Hepatic stellate cell (primary cell): ENCODE measurements at places on chromosomes 7 and 10.

GRCh38 chr10:85547460-85548023 lies 819.1 kb downstream of the GRID1 start:
- DNase-seq: no peak

DNA sequence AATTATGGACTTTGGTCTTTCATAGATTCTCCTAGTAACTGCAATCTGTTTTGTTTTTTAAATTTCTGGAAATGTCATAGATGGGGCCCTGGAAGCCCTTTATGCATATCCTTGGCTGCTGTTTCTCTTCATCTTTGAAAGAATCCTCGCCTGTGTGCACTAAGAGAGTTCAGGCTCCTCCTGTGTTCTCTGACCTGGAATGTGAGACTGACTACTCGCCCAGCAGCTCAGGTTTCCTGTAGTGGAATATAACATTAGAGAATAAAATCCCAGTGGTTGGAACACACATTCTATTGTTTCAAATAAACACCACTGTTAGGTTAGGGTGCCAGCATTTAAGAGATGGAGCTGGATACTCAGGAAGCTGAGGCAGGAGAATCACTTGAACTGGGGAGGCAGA lies 56.3 kb downstream of the WDFY4 start:
- no peak for DNase-seq

DNA sequence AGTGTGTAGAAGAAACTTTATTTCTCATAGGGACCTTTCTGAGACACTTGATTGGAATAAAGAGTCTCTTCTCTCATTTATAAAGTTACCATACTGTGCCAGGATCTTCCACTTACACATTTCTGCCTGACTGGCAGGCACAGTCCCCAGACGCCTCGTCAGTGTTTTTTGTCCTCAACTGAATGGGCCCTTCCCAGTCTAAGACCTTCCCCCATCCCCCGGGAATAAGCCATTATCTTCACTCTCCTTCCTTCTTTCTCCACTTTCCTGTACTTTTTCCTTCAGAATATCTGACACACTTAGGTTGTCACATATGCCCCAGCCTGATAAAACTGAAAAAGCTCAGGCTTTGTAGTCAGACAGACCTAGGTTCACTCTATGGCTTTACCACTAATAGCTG lies 35.3 kb upstream of the KCNIP2 start:
- DNase-seq: no peak

- no peak for DNase-seq
These were observed 79.9 kb downstream of the PRKAG2 start for GRCh38 chr7:151796871-151797537.

DNA sequence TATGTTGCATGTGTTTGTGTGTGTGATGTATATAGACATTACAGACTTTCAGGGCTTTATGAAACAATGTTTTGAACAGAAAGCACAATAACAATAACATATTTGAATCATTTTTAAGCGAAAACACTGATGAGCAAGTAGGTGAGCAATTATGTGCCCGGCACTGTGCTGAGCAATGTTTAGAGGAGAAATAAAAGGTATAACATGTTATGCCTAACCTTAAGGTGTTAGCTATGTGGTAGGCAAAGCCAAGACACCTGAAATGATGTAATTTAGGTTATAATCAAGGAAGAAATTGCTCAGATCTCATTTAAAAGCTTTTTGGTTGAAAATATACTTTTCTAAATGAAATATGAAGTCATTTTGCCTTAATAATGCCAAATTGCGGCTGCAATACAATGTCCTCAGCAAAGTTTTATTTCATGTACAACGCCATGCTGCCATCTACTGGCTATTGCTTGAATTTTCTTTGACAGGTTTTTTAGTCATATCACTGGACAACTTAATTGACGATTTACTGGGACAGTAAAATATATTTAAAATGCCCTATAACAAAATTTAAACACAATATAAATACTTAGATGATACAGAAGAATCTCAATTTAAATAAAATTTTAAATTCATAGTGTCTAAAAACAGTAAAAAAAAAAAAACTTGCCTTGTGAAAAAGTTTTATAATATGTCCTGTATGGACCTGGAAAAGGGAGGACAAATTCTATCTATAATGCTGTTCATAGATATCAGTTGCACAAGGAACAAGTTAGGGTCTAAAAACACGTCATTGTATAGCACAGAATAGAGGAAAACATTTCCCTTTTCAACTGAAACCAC lies 131.1 kb upstream of the CDK1 start:
- DNase-seq: no peak

- DNase-seq: no peak
These were observed 110.0 kb upstream of the GLCCI1 start for GRCh38 chr7:7858559-7858958.

- no peak for DNase-seq
These were observed 131.7 kb upstream of the EEPD1 start for GRCh38 chr7:36021367-36021766.

DNA sequence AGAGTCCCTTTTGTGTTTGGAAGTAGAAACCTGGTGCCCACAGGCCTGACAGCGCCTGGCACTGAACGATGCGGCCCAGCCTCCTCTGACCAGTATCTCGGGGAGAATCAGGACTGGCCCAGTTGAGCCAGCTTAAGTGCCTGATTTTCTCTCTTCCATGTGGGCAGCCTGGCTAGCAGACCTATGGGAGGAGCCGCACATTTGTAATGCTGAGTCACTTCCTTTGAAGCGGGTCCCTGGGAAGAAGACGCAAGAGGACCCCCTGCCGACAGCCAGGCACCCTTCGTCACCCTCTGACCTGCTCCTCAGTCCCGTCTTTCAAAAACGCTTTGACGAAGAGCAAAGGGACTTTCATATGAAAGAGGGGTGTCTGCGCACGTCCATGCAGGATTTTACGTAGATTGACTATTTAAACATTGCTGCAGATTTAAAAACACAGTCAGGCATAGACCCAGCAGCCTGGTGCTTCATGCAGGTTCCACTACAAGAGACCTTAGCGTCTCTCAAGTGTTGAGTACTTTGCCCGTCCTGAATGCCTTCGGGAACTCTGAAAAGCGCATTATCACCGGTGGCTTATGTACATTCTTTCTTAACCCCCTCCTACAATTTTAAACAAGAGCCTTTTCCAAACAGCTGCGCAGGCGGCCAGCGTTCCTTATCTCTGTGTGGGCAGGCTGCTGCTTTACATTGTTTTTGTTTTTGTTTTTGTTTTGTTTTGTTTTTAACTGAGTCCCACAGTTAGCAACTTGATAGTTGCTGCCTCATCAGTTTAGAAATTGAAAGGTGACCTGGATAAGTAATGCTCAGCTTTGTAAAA lies 36.5 kb upstream of the AP5Z1 start:
- DNase-seq: peak; percentile 84

DNA sequence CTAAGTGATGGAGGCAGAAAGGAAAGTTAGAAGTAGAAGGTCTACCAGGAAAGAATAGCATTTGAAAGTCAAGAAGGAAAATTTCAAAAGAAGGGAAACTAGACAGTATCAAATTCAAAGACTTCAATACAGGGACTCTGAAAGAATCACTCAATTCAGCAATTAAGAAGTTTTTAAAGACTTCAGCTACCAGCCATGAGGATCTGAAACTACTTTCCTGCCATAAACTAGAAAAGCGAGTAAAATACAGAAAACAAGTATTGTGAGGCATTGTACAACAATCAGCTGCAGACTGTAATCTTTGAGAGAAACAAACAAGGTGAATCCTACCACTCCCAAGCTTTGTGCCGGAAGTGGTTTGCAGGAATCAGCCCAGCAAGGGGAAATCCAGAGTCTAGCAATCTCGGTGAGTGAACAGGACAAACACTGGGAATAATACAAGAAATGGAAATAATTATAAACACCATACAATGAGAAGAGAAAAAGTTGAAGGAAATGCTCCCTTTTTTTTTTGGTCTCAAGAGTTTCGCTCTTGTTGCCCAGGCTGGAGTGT lies 62.4 kb downstream of the ARHGAP12 start:
- DNase-seq: no peak

- DNase-seq: no peak
These were observed 7.4 kb downstream of the ZNF488 start for GRCh38 chr10:47376522-47377220.

DNA sequence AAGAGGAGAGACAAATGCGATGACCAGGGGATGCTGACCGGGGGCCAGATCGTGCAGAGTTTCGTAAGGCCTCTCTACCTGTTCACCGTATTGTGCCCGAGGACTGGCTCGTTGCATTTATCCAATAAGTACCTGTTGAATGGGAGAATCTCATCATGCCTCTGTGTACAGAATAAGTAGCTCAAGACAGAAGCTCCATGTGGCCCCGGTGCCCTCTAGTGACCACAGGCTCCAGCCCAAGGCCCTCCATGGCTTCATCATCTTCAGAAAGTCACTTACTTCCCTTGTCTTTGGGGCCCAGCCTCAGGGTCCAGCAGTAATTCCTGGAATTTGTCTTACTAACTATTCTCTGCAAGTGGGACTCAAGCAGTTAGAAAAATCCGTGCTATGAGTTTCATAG lies 151.0 kb downstream of the CHN2 start:
- DNase-seq: no peak
